ENCODE measurements at places on chromosomes 2 and 18. TPM values are rescaled to one million over a fixed set of nuclear protein-coding genes. Genes with fewer than 3 reads are reported as not detected.
A peak's percentile ranks its signal among the peaks of the same experiment; 100 is the strongest.

DNA sequence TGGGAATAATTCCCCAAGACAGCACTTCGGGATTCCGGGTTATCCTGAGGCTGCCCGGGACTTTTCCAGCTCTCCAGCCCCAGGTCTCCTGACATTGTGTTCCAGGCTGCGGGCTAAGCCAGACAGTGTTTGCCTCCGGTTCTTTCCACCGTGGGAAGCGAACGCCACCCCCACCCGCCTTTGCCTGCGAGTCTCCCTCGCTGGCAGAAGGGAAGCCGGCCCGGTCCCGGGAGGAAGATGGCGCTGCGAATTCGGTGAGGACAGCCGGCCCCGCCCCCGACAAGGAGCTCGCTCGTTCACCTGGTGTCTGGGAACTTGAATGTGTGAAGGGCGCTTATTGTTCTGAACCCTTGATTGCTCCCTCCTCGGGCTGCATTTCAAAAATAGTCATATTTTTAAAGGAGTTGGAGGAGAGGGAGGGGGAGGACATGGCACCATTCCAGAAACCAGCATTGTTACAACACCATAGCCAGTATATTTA lies 2.9 kb downstream of the LRATD1 start:
- DNase-seq, result no peak

DNA sequence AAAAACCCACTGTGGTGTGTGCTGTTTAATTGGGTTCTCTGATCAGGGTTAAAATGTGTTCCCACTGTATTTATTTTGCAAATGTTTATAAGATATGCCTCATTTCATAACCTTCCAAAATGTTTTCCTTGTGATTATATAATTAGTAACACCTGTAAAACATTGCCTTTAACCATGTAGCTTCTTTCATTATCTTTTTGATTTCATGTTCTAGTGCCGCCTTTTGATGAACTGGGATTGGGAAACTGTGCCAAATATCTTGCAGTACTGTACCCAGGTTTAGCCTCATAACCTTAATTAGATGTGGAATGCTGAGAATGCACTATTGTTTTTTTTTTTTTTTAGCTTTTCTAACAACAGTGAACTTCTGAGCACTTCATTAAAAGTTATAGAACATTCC lies 96.9 kb downstream of the TANC1 start:
- no peak for DNase-seq

DNA sequence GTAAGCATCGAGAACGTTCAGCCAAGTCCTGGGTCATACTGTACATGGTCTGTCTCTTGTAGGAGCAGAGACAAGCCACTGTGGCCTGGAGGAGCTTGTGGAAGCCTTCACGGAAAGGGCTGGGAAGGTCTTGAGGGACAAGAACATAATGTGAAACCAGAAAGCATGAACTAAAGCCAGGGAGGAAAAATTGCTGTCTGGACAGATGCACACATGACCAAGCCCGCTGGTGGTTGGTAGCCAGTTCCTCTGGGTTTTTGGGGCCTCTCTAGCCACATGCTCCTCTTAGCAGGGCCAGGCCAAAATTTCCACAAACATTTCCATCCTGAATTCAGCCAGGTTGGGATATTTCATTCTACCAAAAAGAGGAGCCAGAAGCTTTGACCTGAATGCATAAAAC lies 196.2 kb upstream of the SIX2 start:
- no peak for DNase-seq

GRCh38 chr2:74441690-74442482 lies at the start of gene RTKN:
Gene RTKN (minus strand): TSS chr2:74441937. CDS start chr2:74441816, 121 bp downstream.
- peak; percentile 68 for DNase-seq

Gene NEU2
- total RNA-seq, result not detected
